SHP77 treated with DMSO at 0.1 percent for 48 hours (cell line): ENCODE measurements at places on chromosomes 2 and 18.
A peak's percentile ranks its signal among the peaks of the same experiment; 100 is the strongest.

- DNase-seq, result no peak
Observed at GRCh38 chr18:36107477-36107876, 21.7 kb downstream of the SLC39A6 start.

DNA sequence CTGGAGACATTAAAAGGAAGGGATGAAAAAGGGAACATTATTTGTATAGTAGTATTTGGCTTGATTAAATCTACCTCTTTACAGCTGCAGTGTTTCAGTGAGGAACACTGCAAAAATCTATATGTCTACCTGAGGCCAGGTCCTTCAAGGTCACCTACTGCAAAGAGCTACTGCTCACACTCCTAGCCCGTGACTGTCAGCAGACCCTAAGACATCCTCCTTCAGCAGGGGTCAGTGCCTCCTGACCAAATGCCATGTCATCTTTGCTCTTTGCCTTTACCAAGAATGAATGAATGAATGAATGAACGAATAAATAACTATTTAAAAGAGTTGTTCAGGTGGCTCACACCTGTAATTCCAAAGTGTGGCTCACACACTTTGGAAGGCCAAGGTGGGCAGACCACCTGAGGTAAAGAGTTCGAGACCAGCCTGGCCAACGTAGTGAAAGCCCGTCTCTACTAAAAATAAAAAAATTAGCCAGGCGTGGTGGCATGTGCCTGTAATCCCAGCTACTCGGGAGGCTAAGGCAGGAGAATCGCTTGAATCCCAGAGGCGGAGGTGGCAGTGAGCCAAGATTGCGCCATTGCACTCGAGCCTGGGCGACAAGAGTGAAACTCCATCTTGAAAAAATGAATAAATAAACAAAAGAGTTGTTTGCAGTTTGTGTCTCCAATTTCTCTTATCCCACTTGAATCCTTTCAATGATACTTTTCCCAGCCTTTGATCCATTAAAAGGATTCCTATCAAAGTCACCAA lies 84.3 kb upstream of the GRB14 start:
- no peak for DNase-seq

DNA sequence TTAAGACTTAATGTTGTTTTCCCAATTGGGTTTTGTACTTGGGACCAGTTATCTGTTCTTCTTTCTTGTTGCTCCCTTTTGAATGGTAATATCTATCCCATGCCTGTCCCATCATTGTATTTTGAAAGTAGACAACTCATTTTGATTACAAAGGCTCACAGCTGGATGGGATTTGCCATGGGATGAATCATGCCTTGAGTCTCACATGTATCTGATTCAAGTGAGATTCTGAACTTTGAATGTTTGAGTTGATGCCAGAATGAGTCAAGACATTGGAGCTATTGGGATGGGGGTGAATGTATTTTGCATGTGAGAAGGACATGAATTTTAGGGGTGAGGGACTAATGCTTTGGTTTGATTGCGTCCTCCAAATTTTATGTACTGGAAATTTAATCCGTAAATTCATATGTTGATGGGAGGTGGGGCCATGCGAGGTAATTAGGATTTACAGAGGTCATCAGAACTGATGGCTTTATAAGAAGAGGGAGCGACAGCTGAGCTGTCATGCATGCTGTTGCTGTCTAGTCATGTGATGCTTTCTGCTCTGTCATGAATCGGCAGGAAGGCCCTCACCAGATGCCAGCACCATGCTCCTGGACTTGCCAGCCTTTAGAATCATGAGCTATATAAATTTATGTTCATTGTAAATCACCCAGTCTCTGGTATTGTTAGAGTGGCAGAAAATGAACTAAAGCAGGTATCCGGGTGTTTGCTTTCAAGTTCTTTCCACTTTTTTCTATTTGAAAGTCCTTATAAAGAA lies 741.3 kb upstream of the RAB6C start:
- no peak for DNase-seq

DNA sequence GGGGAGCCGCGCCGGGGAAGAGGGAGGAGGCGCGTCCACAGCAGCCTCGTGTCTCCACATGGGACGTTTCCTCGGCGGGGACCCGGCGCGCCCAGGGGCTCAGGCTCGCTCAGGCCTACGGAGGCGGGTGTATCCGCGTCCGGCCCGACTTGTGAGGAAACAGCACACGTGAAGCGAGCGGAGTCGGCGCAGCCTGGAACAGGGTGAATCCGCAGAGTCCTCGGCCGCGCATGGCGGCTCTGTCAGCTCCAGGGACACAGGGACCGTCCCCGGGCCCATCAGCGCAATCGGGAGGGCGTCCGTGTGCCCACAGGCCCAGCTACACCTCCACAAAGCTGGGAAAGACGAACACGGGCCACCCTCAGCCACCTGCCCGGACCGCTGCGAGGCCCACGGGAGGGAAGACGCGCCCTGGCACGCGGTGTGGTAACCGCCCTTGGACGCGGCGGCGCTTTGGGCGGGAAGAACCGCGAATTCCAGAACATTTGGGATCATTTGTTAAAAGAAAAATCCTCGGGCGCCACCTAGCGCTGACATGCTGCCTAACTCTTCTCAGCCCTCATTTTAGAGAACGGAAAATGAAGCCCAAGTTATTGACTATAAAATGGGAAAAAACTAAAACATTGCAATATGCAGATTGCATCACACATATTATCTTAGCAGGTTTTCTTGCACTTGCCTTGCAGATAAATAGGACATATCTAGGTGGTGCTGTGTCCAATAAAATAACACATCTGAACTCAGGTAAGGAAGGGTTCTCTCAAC lies 40.4 kb downstream of the TMEM18 start:
- peak; percentile 33 for DNase-seq

DNA sequence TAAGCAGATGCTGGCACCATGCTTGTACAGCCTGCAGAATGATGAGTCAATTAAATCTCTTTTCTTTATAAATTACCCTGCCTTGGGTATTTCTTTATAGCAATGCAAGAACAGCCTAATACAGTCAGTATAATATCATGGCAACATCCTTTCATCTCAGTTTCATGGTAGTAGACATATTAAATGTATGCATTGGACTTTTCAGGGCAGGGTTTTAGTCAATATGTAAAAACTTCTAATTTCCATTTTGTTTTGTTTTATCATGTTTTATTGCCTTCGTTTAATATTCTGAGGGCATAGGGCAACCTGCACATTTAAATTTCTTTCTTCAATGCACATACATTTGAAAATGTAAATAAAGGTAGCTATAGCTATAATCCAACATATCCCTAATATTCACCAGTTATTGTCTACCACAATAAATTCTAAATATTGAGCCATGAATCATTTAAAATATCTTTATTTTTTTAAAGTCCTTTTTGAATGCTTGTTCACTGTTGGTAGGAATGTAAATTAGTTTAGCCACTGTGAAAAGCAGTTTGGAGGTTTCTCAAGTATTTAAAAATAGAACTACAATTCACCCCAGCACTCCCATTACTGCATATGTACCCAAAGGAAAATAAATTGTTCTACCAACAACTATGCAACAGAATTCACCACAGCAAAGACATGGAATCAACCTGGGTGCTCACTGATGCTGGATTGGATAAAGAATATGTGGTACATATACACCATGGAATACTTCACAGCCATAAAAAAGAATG lies 41.8 kb upstream of the GRB14 start:
- no peak for DNase-seq

GRCh38 chr2:120539937-120540718 lies 194.2 kb downstream of the INHBB start:
- no peak for DNase-seq

DNA sequence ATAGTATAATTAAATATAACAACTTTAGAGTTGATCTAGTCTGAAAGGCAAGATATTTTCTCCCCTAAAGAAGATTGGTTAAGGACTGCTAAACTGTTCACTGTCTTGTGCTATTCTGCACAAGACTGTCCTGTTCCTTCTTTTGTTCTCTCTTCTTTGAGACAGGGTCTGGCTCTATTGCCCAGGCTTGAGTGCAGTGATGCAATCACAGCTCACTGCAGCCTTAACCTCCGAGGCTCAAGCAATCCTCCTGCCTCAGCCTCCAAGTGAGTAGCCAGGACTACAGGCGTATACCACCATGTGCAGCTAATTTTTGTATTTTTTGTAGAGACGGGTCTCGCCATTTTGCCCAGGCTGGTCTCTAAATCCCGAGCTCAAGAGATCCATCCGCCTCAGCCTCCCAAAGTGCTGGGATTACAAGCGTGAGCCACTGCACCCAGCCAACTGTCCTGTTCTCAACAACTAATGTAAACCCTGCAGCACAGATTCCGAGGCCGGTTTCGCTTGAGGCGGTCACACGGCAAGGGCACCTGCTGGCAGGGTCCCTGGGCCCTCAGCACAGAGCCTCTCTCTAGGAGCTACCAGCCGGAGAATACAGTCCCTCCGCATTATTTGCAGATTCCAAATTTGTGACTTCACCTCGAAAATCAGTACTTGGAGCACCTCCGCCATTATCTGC lies 16.4 kb downstream of the PXDN start:
- DNase-seq, result no peak

DNA sequence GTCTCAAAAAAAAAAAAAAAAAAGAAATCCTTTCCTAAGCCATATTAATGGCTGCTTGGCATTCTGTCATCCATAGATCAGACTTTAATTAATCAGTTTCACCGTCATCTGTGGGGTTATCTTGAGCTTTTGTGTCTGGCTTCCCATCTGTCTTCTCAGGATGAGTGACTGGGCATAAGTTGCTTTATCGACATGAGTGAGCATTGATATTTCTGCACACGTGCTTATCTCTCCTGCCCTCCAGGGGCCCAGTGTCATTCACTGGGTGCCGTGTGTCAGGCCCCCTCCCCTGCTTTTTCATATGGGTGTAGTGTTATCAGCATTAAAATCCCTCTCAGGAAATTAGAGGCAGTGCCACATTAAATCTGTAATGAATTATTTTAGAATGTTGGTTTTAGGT lies 65.6 kb downstream of the SH3BP4 start:
- no peak for DNase-seq

DNA sequence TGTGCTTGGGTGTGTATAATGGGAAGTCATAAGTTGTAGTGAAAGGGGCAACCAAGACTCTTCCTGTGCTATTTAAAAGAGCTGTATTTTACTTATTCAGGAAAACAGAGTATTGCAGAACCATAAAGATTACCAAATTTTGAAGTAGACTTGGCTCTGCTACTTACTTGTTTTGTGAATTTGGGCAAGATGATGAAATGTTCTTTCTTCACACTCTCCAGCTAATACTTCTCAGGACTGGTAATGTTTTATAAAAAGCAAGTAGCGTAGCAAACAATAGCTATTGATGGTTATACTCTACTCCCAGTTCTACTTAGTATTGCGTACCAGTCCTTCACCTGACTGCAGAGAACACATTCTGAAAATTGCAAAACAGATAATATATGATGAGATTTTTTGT lies 374.1 kb downstream of the ARHGAP15 start:
- no peak for DNase-seq

DNA sequence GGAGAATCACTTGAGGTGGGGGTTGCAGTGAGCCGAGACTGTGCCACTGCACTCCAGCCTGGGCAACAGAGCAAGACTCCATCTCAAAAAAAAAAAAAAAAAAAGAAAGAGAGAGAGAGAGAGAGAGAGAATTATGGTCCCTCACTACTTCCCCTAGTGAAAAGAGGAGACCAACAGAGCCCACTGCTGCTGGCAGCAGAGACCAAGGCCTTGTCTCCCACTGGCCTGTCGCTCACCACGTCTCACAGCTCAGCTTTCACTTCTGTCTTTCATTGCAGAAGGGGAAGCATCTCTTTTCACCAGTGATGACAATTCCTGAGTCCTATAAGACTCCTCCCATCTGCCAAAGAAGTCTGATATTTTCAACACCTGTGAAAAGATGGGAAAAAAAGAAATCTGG lies 81.3 kb downstream of the CLHC1 start:
- DNase-seq, result no peak

DNA sequence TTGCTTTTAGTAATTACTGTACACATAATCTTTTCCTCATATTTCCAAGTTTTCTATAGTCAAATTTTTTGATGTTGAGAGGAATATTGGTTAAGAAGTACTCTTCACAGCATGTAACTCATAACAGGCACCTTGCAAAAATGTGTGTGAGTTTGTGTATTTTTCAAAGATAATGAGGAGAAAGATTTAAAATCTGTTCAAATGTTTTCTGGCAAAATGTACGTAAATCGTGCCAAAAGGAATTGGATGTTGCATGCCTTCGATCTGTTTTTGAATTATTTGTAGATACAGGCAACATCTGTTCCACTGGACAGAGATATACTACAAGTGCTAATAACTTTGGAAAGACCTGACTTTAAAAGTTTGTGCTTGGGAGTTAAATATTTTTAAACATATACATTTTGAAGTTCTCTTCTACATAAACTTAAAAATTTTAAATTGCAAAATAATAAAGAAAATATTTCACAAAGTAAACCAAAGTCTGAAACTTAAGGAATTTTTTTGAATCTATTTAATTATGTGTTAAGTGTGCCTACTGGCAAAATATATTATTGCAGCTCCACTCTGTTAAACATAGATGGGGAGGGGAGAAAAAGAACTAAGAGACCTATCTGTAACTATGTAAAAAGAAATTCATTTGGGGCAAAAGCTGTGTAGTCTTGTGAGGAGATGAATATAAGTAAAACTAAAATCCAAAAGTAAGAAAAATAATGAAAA lies 133.5 kb upstream of the UBE2E3 start:
- DNase-seq, result no peak

DNA sequence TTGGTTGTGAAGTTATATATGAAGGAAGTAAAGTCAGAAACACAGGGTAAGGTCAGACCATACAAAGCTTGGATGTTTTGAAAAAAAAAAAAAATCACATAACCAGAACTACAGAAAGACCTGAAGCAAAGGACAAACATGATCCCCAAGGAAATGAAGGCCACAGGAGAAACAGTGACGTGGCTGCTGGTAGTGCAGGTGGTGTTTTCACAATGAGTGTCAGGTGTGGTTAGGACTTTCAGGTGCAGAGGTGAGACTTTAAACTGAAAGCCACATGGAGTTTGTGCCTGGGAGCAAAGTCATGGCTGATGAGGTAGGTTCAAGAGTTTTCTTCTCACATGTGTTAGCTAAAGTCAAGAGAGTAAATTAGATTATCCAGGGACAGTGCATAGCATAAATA lies 270.7 kb downstream of the PIEZO2 start:
- DNase-seq, result no peak

- DNase-seq, result peak; percentile 75
Observed at GRCh38 chr18:47179520-47179919, 3.4 kb upstream of the IER3IP1 start.

DNA sequence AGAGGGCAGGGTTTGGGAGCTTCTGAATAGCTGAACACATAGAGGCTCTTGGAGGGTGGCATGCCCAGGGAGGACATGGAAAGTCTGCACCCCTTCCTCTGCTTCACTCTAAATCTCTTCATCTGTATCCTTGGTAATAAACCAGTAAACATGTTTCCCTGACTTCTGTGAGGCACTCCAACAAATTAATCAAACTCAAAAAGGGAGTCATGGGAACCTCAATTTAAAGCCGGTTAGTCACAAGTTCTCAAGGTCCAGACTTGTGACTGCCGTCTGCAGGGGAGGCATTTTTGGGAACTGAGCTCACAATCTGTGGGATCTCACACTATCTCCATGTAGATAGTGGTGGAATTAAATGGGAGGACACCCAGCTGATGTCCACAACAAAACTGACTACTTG lies 33.1 kb upstream of the STON1 start:
- no peak for DNase-seq
